ENCODE measurements at places on chromosomes 16 and 17.

- no peak for DNase-seq
Measured at GRCh38 chr17:76434870-76435269, 18.1 kb downstream of the UBE2O start.

GRCh38 chr17:77242118-77242851 lies 101.5 kb downstream of the SEC14L1 start:
- no peak for DNase-seq

DNA sequence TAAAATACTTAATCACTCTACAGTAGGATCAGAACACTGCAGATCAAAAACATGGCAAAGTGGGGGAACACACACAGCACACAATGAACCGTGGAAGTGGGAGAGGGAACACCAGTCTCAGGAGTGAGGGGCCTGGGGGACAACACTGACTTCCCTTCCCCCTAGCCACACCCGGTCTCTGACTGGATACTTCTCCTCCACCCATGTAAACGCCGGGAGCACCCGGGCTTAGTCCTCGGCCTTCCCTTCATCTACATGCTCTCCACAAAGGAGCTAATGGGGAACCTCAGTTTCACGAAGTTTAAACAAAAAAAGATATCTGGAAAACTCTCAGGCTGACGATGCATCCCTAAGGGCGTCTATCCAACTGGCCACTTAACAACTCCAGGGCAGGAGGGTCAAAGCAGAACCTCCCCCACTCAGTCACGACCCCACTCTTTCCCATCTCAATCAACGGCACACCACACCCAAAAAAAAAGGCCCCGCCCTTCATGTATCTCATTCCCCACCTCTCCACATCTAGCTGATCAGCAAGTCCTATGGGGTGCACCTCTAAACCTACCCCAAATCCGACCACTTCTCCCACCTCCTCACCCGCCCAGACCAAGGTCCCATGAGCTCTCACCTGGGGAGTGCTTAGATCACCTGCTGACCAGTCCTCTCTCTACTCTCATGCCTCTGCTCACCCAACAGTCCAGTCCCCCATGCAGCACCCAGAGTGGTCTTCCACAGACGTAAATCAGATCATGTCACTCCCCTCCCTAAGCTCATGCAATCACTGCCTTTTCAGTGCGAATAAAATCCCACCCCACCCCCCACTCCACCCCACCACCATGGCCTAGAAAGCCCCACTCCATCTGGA lies 7.4 kb downstream of the ZDHHC7 start:
- DNase-seq = no peak

- no peak for DNase-seq
Measured at GRCh38 chr17:63631062-63631461, 8.8 kb downstream of the MAP3K3 start.

- no peak for DNase-seq
Measured at GRCh38 chr17:19719355-19720209, 3.2 kb upstream of the SLC47A2 start.

GRCh38 chr16:81880816-81881215 lies 101.7 kb downstream of the PLCG2 start:
- no peak for DNase-seq

DNA sequence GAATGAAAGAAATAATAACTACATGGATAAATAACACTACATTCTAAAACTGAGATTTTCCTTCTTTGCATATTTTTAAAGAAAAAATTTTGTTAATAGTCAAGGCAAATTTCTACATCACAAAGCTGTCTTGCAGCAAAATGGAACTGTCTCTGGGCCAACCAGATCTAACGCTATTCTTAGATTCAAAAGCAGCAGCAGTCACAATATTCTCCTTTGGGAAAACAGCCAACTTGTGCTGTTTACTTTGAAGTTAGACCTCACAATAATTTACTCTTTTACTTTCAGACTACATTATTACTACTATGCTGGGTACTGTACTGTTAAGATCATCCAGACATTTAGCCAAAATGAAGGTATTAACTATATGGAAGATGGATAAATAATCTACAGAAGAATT lies 189.1 kb downstream of the CEP112 start:
- no peak for DNase-seq

DNA sequence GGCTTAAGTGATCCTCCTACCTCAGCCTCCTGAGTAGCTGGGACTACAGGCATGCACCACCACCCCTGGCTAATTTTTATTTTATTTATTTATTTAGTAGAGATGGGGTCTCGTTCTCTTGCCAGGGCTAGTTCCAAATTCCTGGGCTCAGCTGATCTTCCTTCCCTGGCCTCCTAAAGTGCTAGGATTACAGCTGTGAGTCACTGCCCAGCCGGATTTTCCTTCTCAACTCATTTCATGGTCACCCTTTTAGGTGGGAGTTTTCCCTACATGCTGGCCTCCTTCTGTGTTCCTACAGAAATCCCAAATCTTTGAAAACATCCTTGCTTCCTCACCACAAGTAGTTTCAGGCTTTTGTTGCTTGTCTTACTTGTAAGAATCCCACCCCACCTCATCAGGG lies 102.1 kb upstream of the SIAH1 start:
- no peak for DNase-seq

DNA sequence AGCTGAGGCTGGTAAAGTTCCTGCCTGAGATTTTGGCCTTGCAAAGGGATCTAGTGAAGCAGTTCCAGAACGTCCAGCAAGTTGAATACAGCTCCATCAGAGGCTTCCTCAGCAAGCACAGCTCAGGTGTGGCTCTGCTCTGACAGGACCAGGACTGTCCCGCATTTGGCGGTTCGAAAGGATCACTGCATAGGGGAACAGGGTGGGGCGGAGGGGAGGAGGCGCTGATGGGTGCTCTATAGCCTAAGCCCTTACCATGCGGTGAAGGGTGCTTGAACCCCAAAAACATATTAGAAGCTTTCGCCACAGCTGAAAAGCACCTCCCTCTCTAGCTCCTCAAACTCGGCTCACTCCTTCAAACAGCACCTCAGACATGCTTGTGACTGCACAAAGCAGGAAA lies 29.9 kb upstream of the ENDOV start:
- no peak for DNase-seq

GRCh38 chr16:11072420-11073153 lies 128.2 kb downstream of the CLEC16A start:
- DNase-seq = no peak

DNA sequence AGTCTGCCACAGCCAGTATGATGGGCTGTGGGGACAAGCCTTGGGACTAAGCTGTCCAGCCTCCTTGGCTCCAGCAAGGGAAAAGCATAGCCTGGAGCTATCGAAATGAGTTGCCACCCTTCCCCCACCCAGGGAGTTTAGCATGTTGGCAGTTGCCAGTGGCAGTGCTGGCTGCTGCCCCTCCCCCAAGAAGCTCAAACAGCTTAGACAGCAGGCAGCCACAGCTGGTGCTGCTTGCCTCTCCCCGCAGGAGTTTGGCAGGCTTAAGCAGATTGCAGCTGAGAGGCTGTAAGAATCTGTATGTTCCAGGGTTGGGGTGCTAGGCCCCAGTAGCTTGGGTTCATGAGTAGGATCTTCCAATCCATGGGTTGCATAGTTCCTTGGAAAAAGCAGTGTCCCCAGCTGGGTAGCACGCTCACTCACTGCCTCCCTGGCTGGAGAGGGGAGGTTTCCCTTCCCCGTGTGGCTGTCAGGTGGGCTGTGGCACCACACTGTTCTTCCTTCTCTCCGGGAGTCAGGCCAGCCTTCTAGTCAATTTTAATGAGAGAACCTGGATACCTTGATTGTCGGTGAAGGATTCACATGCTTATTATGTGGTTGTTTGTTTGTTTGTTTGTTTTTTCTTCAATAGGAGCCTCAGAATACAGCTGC lies 506.1 kb downstream of the CDH11 start:
- no peak for DNase-seq

DNA sequence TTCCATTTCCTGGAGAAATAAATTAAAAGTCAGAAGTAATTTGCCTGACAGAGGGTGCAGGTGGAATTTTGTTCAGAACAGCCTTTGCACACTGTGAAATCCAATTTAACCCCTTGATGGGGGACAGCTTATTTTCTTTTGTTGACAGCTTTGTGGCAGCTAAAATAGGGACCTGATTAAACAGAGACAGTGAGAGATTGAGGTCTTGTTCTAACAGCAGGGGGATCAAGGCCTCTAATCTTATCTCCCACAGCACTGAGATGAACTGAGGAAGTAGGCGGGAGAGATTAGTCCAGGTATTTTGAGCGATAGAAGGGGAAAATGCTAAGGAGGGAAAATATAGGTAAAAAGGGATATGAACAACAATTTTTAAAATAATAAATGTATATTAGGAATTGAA lies 1491.4 kb upstream of the GOT2 start:
- no peak for DNase-seq

DNA sequence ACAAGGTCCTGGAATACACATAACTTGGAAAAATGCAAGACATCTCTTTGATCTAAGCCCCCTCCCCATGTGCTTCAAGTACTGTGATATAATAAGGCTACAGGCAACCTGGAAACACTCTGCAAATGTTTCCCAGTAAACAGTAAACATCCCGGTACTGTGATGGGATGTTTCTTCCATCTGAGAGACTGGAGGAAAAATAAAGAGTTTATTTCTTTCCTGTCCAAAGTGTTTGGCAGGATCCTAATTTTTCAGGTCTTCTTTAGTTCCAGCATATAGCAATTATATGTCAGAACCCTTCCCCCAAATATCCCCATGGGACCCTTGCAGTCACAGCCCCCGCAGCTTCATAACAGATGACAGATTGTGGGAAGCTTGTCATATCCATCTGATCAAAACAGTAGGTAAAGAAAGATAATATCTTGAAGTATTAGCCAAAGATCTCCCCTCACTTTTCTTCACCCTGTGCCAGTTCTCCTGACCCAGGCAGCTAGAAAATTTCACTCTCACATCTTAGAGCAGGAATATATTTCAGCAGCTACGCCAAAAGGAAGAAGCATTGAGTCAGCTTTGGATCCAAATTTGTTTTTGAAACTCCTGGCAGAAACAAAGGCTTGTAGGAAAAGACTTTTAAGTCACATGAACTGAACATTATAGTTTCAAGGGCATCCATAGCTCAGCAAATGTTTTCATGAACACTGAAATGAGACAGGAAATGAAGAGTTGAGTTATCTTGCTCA lies 141.3 kb downstream of the HS3ST3A1 start:
- no peak for DNase-seq

DNA sequence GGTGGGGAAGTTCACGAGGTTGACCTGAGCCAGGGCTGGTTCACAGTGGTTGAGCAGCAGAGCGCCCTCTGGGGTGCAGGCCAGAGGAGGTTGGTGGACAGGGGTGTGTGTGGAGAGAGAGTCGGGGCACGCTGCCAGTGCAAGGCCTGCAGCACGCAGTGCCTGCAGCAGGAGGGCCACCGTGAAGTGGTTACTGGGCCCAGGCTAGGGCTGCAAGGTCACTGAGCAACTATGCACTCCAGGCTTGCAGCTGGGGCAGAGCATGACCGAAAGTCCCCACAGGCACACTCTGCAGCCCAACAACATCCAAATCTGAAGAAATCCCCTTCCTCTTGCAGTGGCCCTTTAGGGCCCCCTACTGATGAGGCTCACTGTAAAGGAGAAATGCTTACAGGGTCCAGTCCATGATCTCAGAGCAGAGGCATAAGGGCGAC lies 89.1 kb upstream of the NOL11 start:
- DNase-seq = no peak
